ENCODE measurements at places on chromosomes 7 and 10. TPM values are rescaled to one million over a fixed set of nuclear protein-coding genes. Genes with fewer than 3 reads are reported as not detected.

SPDYE5 gene
- 0.04 TPM for total RNA-seq

DNA sequence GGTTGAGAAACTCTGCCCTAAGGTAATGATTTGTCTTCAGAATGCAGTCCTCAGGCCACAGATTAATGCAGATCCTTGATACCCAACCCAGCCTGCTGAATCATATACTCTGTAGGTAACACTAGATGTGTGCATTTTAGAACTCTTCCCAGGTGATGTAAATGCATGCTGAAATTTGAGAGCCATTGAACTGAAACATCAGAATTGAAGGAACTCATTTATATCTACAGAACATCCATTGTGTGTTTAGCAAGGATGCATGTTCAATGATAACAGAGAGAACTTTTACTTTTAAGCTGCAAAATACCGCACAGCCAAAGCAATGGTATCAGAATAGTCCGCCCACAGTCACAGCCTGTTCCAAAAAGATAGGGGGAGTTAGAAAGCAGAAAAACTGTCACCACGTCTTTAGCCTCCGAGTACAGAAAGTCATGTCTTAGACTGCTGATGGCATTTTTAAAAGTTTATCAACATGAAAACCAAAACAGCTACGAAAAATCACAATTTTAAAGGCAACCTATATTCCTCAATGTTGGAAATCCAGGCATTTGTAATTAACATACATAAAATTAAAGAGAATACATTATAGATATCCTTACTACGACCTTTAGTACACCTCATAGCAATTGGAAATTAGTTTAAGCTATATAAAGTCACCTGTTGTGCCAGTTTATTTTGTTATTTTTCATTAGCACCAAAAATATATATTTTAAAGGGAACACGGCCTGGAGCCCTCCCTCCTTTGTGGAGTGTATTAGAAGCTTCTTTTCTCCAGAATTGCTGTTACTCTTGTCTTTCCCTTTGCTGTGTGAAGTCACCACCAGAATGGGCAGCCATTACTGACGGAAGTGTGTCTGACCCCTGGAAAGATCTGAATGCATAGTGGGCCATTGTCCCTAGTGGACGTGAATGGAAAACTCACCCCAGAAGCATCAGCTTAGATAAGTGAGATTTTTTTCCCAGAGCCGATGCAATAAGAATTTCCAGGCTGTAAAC, 65.8 kb upstream of the PRKAR2B start:
- no peaks in the 10 kb centered on the region for H3K4me1 ChIP-seq
- H3K4me3 ChIP-seq, result no peak overlapping the region
- no peaks in the 10 kb centered on the region for H3K36me3 ChIP-seq
- no peak overlapping the region for H3K27ac ChIP-seq
- H3K27me3 ChIP-seq, result no peaks in the 10 kb centered on the region
- DNase-seq, result no peak

GRCh38 chr7:120180221-120180620, 92.8 kb upstream of the KCND2 start:
- H3K27me3 ChIP-seq, result no peaks in the 10 kb centered on the region
- H3K36me3 ChIP-seq, result no peaks in the 10 kb centered on the region
- no peak overlapping the region for H3K4me3 ChIP-seq
- no peaks in the 10 kb centered on the region for H3K4me1 ChIP-seq
- DNase-seq, result no peak

GRCh38 chr7:12111422-12112405, 99.4 kb upstream of the TMEM106B start:
- DNase-seq, result peak; percentile 27
- no peaks in the 10 kb centered on the region for H3K4me1 ChIP-seq
- peaks cover 8% of the 10 kb centered on the region for H3K27me3 ChIP-seq
- no peaks in the 10 kb centered on the region for H3K36me3 ChIP-seq
- peak overlapping the region; percentile 23 for H3K4me3 ChIP-seq

MET gene
- total RNA-seq, result 19.6 TPM

GPER1 gene
- 9.6 TPM for total RNA-seq

- no peaks in the 10 kb centered on the region for H3K27me3 ChIP-seq
- H3K36me3 ChIP-seq, result no peaks in the 10 kb centered on the region
- peak; percentile 43 for DNase-seq
- no peak overlapping the region for H3K4me3 ChIP-seq
- H3K4me1 ChIP-seq, result no peaks in the 10 kb centered on the region
Observed at GRCh38 chr7:19982841-19983835, 209.7 kb upstream of the TMEM196 start.

BAIAP2L1 gene
- total RNA-seq, result 2.9 TPM

DNA sequence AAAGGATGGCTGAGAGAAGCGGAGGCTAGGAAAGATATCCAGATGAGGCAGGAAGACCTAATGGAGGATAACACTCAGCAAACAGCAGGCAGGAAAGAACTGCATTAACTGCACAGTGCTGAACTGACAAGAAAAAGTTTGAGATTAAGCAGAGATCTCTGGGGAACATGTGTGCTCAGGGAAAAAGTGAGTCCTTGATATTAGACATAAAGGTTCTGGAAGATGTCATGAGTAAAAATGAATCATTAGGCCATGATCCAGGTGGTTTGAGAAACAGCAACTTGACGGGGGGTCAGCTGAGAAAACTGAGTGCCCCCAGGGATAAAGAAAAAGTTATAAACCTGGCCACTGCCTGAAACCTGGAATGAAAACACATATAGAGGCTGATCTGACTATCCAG, 27.3 kb upstream of the ANK3 start:
- DNase-seq, result no peak
- no peaks in the 10 kb centered on the region for H3K27me3 ChIP-seq
- H3K4me3 ChIP-seq, result no peak overlapping the region
- H3K27ac ChIP-seq, result no peak overlapping the region
- H3K4me1 ChIP-seq, result peaks cover 4% of the 10 kb centered on the region

DNA sequence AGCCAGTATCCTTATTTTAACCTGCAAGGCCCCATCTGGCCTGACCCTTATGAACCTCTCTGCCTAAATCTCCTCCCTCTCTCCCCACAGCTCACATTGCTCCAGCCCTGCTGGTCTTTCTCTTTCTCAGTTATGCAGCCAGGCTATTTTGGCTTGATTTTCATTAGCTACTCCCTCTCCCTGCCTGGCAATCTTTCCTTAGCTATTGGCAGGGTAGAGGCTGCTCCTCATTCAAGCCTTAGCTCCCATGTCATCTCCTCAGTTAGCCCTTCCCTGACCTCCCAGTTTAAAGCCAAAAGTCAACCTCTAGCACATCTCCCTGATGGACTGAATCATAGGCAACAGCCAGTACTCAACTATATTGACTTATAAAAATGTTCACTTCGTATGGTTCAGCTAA, 214.4 kb upstream of the CELF2 start:
- H3K27ac ChIP-seq, result peak overlapping the region; percentile 60
- no peaks in the 10 kb centered on the region for H3K27me3 ChIP-seq
- H3K36me3 ChIP-seq, result no peaks in the 10 kb centered on the region

DNA sequence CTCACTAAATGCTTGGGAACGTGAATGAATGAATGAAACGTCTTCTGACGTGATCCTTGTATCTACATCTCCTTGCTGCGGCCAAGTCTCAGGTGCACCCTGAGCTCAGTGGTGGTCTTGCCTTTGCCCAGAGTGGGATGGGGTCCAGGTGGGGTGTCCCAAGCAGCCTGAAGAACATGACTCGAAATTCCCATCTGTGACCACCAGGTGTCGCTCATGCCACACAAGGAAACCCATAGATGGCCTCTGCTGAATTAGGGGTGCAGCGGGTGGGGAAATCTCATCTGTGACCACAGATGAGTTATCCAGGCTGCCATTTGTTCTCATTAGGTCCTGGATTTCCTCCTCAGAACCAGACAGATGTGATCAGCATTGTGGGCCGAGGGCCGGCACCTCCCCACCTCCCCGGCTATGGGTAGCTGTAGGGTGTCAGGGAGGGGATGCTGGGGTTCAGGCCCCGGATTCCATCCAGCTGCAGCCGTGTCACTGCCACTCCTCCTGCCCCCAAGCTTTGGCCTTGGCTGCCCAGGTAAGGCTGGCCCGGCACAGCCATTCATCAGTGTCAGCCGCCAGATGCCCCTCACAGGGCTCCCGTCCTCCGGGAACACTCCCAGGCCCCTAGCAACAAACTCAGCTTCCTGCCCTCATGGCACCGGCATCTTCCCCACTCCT, 21.0 kb upstream of the GNA12 start:
- H3K27me3 ChIP-seq, result no peaks in the 10 kb centered on the region
- DNase-seq, result peak; percentile 80
- no peak overlapping the region for H3K27ac ChIP-seq

GRCh38 chr7:77752016-77752415, 46.2 kb downstream of the TMEM60 start:
- H3K4me3 ChIP-seq, result no peak overlapping the region
- peak; percentile 51 for DNase-seq
- no peak overlapping the region for H3K27ac ChIP-seq
- peaks cover 8% of the 10 kb centered on the region for H3K36me3 ChIP-seq

GRCh38 chr7:142345811-142346210, 88.0 kb upstream of the PRSS58 start:
- DNase-seq, result no peak
- no peaks in the 10 kb centered on the region for H3K36me3 ChIP-seq
- H3K27me3 ChIP-seq, result no peaks in the 10 kb centered on the region
- no peak overlapping the region for H3K27ac ChIP-seq
- H3K4me3 ChIP-seq, result no peak overlapping the region
- H3K4me1 ChIP-seq, result no peaks in the 10 kb centered on the region

GRCh38 chr10:58930500-58930899, 245.9 kb upstream of the PHYHIPL start:
- H3K36me3 ChIP-seq, result no peaks in the 10 kb centered on the region
- H3K4me3 ChIP-seq, result no peak overlapping the region
- H3K27ac ChIP-seq, result no peak overlapping the region
- no peaks in the 10 kb centered on the region for H3K4me1 ChIP-seq
- no peaks in the 10 kb centered on the region for H3K27me3 ChIP-seq
- no peak for DNase-seq

PALD1 gene
- 15.9 TPM for total RNA-seq

Measured in muscle of leg (tissue), 16 donors.